Stimulated activated CD4-positive, alpha-beta T cell treated with anti-CD3 and anti-CD28 coated beads, Interleukin-2, amount 100 ng/mL, for 4 hours (primary cell): ENCODE measurements at places on chromosomes 3 and 15.

- no peak for DNase-seq
Measured at GRCh38 chr3:169554611-169555010, 108.9 kb downstream of the MECOM start.

DNA sequence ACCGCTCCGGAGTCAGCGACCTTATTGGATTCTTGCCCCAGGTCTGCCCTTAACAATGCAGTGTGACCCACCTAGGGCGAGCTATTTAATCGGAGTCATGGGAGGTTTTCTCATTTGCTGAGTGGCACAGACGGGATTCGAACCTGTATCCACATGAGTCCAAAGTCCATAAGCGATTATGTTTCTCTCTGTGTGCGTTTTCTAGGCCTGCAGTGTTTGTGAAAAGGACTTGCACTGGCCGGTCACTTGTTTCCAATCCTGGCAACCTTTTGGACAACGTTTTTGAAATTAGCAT is 691 bp upstream of the HDGFL3 start:
- no peak for DNase-seq

- no peak for DNase-seq
Measured at GRCh38 chr3:176767385-176767784, 429.9 kb downstream of the TBL1XR1 start.

GRCh38 chr3:150911771-150912170 is 6.5 kb upstream of the MINDY4B start:
- DNase-seq = no peak

DNA sequence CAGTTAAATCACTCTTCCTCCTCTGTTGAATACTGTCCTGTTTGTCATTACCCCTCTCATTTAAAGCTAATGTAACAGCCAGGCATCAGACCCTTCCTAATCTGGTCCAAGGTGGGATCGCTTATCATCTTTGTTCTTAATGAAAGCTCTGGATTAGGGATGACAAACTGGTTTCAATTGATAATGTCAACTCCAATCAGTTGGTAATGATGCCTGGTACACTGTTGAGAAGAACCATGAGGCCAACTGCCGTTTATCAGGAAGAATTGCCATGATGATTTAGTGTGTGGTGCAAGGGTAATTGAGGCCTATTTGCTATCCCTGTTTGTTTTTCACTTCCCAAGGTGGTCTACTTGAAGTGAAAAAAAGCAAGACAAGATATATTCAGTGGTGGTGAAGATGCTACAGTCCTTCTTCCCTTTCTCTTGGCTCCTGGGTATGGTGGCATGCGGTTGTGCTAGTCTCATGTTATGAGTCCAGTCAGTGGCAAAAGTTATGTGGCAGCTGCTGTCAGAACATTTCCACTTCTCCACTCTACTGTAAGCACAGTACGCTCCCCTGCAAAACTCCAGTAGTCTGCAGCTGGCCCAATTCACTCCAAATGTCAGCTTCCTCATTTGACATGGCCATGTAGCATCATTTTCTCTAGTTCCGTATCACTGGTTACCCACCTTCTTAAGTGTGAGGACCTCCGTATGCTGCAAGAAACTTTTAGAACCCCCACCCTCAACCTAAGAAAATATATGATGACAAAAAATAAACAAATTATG is 72.5 kb downstream of the MORC1 start:
- DNase-seq = no peak

DNA sequence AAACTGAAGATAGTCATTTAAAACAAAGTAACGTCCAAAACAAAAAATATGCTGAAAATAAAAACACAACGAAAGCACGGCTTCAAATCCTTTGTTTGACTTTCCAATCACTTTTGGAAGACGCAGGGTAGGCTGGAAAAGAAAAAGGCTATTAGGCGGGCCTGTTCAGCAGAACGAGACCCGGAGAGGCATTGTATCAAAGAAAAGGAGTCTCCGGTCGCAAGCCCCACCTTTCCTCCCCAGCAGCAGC is 691 bp downstream of the SENP7 start:
- DNase-seq = no peak

DNA sequence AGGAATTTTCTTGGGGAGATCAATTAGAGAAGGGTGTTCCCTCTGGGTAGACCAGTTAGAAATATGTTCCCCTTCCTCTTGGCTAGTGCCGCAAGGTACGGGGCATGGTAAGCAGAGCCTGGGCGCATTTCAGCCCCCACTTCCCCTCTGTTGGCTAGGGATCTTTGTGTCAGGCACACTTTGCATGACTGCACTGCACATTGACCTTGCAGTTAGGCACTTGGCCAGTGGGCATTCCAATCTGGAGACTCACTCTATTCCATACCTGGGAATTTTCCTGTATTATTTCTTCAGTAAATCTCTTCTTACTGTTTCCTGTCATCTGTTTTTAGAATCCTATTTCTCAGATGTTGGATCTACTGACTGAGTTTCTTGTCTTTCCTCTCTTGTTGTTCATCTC is 30.0 kb upstream of the CACNA1D start:
- no peak for DNase-seq

GRCh38 chr3:99753268-99753975 is 64.2 kb upstream of the CMSS1 start:
- DNase-seq = no peak

GRCh38 chr3:177547711-177548350 is 350.5 kb upstream of the TBL1XR1 start:
- no peak for DNase-seq

- DNase-seq = no peak
Measured at GRCh38 chr3:9552252-9552999, 1.2 kb downstream of the LHFPL4 start.

DNA sequence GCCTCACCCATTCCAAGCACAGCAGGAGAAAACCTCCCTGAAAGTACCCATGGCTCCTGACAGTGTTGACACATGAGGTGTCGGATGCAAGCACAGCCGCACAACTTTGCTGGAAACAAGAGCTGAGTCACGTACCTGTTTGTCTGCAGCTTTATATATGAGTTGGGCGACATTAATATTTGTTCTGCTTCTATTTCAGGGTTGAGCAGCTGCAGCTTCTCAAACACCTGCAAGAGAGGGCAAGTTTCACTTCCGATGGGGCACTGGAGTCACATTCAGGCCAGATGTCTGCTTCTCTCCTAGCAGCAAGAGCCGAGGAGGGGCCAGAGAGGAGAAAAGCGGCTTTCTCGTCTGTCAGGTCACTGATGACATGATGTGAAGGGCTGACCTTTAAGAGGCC is 88.0 kb downstream of the NUP210 start:
- no peak for DNase-seq

DNA sequence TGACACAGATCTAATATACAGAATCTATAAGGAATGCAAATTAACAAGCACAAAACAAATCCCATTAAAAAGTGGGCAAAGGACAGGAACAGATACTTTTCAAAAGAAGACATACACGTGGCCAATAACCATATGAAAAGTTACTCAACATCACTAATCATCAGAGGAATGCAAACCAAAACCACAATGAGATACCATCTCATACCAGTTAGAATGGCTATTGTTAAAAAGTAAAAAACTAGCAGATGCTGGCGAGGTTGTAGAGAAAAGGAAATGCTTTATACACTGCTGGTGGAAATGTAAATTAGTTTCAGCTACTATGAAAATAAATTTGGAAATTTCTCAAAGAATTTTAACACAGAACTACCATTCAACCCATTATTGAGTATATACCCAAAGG is 50.7 kb downstream of the ADAMTS17 start:
- no peak for DNase-seq

- DNase-seq = no peak
Measured at GRCh38 chr3:43132193-43132592, 26.3 kb upstream of the POMGNT2 start.

DNA sequence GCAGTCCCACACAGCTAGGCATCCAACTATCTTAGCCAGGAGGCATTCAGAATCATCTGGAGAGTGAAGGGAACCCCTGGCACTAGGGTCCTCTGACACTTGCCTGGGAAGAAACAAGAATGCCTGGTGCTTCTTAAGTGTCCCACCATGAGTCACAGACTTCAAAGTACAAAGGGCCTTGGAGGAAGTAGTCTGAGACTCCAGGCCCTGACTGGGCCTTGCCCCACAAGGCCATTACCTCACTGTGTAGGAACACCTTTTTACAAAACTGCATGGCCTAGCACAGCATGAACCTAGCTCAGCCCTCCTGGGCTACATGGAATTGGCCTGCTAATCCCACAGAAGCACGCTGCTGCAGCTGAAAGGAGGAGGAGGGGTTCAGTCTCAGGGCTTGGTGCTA is 104.5 kb upstream of the SLCO2A1 start:
- no peak for DNase-seq

DNA sequence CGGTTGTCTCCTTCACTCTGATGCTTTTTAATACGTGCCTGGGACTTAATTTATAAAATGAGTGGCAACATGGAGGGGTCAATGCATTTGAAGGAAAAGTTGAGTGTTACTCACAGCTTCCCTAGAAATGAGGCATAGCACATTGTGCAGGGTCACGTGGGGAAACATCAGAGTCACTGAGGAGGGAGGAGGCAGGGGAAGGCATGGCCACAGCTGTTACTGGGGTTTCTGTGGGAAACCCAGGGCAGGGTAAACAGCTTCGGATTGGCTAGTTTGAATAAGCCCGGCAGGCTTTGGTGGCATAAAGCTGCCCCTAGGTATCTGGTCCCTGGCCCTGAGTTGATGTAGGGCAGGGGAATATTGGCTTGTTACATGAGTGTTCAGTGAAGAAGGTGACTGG is 98.9 kb upstream of the ST8SIA2 start:
- no peak for DNase-seq

DNA sequence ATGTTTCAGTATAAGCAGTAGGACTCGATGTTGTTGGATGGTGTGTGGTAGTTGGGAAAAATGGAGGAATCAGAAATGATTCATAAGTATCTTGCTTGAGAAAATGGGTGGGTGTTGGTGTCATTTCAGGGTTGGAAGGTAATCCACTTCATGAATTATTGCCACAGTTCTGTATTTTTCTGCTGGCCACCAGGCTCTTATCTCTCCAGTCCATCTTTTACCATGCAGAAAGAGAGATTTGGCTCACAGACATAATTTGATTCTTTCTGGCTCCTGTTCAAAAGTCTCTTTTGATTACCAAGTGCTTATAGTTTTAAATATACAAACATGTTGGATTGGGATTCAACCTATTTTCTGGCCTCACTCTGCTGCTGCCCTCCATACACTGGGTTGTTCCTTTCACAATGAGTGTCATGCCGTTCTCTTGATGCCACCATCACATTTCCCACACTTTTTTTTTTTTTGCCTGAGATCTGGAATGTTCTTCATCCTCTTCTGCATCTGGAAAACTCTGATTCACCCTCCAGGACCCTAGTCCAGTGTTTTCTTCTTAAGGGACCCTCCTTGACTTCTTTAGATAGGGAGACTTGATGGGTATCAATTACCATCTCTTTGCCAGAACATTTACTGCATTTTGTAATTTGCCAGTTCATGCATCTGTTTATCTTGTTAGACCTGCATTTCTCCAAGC is 69.4 kb upstream of the GAP43 start:
- DNase-seq = no peak

- DNase-seq = no peak
Measured at GRCh38 chr3:37210230-37210629, 35.8 kb upstream of the LRRFIP2 start.

- no peak for DNase-seq
Measured at GRCh38 chr15:29376590-29376989, 107.0 kb upstream of the NSMCE3 start.

GRCh38 chr3:126888186-126888760 is 94.6 kb upstream of the PLXNA1 start:
- DNase-seq = no peak

- no peak for DNase-seq
Measured at GRCh38 chr3:195082811-195083210, 188.1 kb downstream of the XXYLT1 start.

DNA sequence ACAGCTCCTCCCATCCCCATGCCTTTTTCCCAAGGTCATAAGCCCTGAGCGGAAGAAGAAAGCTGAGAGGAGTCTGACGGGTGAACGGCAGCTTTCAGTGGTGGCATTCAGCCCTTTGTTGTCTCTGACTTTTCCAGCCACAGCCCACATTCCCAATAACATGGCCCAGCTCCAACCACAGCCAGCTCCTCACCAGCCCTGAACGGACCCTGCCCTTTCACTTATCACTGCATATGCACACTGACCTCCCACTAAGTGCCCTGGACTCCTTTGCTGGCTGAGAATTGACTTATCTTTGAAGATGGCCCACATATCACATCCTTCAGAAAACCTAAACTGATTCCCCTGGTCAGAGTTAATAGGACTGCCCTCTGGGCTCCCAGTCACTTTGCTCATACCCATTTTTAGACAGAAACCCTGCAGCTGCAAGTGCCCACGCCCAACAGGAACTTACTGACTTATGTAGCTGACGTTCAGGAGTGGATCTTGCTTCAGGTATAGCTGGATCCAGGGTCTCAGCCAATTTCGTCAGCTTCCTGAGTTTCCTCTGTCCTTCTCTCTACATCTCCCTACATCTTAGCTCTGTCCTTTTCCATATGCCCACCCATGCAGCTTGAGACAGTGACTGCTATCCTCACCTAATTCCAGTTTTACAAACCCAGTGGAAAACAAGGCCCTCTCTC is 348.5 kb upstream of the PROK2 start:
- no peak for DNase-seq

DNA sequence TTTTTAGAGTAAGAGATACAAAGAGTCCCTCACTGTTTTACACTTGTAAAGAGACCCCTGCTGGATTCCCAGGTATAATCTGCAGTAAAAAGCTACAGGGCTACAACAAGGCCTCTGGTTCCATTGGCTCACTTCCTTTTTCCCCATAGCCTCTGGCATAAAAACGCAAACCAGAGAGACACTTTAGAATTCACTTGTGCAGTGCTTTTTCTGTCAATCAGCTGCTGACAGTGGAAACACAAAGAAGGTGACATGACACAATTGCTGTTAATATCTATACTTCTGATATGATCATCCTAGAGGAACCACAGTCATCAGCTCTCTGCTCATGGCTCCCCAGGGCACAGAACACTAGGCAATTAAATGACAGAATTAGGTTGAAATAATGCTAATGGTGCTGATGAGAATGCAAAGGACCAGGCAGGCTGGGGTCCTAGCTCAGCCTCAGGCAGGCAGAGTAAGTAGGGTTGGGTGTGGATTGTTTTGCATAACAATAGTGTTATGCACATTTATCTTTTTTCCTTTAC is 667.9 kb upstream of the CFAP20DC start:
- DNase-seq = no peak

DNA sequence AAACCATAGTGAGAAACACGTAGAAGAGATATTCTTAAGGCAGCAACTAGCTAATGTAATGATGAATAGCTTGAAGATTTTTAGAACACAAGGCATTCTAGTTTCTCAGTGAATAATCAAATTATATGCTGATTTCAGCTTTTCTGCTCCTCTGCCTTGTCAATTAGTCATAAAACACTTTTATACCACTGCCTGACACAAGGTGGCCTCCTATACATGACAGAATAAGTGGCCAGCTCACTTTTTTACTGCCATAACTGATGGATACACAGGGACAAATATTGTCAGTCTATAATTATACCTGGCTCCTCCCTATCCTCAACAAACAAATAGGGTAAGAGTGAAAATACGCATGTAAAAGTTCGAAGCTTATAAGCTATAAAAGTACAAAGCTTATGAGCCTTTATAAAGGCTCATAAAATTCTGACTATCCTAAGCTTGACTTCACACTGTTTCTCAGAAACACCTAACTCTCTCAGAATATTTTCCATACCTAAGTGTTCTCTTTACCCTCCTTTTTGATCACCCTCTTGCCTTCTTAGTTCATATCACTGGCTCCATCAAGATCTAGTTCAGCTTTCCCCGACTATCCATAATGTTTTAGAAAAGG is 81.6 kb downstream of the HERC1 start:
- DNase-seq = peak; percentile 19
